Left lung (tissue), 14 donors: ENCODE measurements at places on chromosomes 12 and 14.

DNA sequence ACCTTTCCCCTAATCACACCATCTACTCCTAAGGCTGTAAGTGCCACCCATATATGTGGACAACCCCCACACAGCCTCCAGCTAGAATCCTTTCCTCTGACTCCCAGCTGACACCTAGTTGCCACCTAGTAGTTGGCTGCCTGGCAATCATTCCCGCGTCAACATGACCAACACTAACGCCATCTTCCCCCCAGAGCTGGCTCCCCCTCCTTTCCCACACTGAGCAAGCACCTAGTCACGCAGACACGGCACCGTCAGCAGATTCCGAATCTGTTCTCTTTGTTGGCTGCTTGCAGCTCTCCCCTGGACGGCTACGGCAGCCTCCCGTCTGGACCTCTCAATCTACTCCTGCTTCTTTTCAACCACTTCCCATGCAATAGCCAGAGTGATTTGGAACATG, 27.7 kb downstream of the UBR7 start:
- DNase-seq, result no peak
- no peak overlapping the region for H3K27ac ChIP-seq
- peaks cover 9% of the 10 kb centered on the region for H3K4me1 ChIP-seq
- H3K4me3 ChIP-seq, result no peak overlapping the region
- no peaks in the 10 kb centered on the region for H3K27me3 ChIP-seq

GRCh38 chr12:5017638-5018348, 25.9 kb upstream of the KCNA5 start:
- H3K27ac ChIP-seq, result no peak overlapping the region
- no peaks in the 10 kb centered on the region for H3K4me1 ChIP-seq
- no peak for DNase-seq
- H3K36me3 ChIP-seq, result no peaks in the 10 kb centered on the region

DNA sequence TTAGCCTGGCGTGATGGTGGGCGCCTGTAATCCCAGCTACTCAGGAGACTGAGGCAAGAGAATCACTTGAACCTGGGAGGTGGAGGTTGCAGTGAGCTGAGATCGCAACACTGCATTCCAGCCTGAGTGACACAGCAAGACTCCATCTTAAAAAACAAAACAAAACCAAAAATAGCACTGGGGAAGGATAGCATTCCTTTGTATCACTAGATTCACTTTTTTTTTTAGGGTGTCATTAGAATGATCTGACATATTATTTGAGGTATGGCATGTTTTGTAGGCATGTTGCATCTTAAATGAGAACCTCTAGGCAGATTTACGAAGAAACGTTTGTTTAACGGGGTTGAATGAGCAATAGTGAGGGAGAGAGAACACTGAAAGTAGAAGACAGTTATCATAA, 16.8 kb upstream of the FAR2 start:
- H3K4me3 ChIP-seq, result no peak overlapping the region
- H3K36me3 ChIP-seq, result no peaks in the 10 kb centered on the region
- H3K27me3 ChIP-seq, result no peaks in the 10 kb centered on the region
- no peaks in the 10 kb centered on the region for H3K4me1 ChIP-seq

DNA sequence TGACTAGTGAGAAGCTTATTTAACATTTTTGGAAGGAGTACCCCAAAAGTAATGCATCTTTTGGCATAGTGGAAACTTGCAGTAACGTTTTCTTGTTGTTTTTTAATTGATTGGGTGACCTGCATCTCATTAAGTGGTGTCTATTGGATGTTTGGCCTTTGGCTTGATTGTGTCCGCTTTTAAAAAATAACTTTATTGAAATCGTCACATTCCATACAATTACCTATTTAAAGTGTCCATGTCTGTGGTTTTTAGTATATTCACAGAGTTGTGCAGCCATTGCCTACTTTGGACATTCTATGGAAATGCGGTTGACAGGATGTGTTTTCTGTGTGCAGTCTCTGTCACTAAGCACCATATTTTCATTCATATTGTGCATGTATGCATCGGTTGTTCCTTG, 46.3 kb downstream of the TRAF3 start:
- H3K36me3 ChIP-seq, result no peaks in the 10 kb centered on the region
- no peak overlapping the region for H3K4me3 ChIP-seq
- H3K27me3 ChIP-seq, result no peaks in the 10 kb centered on the region
- no peaks in the 10 kb centered on the region for H3K4me1 ChIP-seq
- no peak overlapping the region for H3K27ac ChIP-seq

GRCh38 chr12:112870267-112870980, 36.3 kb upstream of the OAS1 start:
- peaks cover 41% of the 10 kb centered on the region for H3K27me3 ChIP-seq
- H3K4me1 ChIP-seq, result no peaks in the 10 kb centered on the region
- no peak overlapping the region for H3K4me3 ChIP-seq
- DNase-seq, result no peak
- no peak overlapping the region for H3K27ac ChIP-seq
